ENCODE measurements at places on chromosomes 5 and 9.
A peak's percentile ranks its signal among the peaks of the same experiment; 100 is the strongest.

DNA sequence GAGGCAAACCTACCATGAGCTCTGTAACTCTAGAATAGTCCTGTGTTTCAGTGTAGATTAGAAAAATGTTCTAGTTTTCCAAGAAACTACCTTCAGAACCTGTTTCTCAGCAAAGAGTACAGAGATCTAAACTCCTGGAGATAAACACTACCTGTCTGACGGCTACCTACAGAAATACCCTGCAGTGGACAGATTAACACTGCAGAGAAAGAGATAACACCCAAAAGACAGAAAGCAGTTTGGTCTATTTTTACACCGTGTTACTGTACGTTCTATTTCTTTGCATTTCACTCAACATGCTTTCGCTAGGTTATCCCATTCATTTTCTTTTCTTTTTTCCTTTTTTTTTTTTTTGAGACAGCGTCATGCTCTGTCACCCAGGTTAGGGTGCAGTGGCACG, 11.6 kb downstream of the SCAI start:
- no peak for DNase-seq

DNA sequence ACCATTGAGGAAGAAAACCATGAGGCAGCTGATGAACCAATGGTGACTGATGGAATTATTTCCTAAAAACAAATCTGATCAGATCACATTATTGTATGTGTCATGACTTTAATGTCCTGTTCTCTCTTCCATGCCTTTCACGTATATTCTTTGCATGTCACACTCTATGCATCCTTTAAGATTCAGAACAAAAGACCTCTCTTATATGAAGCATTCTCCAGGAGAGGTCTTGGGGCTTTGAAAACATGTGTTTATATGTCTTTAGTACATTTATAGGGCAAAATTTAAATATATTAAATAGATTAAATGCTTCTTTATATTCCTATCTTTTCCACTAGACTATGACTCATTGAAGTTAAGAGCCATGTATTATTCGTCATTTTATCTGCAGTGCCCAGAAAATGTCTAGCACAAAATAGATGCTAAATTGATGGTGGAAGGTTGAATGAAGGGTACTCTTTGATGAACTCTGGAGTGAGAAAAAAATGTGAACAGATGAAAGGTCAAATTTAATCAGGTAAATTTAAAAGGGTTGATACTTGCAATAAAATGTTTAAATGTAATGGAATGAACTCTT, 196.3 kb downstream of the PSAT1 start:
- no peak for DNase-seq

- no peak for DNase-seq
Measured at GRCh38 chr5:76187386-76187785, 104.2 kb downstream of the SV2C start.

DNA sequence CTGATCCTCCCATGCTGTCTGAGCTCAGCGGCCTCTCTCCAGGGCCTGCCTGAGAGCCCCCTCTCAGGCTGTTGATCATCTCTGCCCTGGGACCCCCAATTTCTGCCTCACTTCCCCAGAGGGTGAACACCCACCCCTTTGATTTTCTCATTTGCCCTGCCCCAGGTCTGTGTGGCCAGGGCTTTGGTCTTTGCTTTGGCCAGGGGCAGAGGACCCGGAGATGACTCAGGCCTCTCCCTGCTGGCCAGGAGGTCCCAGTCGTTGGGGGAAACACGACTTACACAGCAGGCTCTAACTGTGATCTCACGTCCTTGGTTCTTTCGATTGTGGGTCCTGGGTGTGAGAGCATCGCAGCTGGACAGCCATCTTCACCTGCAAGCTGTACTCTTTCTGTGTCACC, 1.1 kb upstream of the ADAMTS2 start:
- DNase-seq: no peak

DNA sequence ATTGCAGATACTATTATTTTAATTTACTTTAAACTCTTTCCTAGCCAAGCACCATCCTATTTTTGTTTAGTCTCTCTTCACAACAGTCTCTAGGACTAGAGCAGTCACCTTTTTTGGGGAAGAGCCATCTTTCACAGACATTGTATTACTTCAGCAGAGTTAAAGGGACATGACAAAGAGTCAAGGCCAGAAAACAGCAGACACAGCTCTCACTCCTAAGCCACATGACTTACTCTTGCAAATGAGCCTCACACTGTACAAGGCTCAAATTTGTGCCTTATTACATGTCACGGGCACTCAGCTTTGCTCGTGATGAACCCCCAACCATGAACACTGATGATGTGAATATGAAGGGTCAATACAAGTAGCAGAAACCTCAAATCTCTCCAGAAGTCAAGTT, 104.3 kb downstream of the ZNF608 start:
- no peak for DNase-seq

DNA sequence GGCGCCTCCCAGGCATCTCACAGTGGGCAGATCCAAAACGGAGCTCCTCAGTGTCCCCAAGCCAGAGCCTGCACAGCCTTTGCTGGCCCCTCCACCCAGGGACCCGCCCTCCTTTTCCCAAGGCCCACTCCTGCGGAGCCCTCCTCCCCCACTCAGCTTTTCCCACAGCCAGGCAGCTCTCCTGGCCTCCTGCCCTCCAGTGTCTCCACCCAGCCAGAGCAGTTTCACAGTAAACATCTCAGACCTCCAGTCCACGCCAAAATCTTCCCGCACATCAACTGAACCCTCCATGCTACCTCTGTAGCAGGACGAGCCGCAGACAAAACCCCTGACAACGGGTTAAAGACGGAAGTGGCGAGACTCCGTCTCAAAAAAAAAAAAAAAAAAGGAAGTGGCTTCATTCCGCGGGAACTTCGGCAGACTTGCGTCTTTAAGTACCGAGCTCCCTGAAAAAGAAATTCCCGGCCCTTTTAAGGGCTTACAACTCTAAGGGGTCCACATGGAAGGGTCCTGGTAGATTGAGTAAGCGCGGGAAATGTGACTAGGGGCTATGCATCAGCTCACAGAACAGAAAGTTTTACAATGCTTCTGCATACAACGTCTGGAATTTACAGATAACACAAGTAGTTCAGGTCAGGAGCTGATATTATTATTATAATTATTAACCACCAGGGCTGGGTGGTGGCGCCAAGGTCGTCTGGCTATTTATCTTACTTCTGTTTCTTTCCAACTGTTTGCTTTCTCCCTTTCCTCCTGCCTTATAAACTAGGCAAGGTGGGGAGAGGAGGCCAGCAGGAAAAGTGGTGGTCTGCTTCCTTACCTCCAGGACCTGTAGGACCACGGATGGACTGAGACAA, 11.4 kb upstream of the GRIN1 start:
- DNase-seq: peak; percentile 60

- DNase-seq: no peak
Measured at GRCh38 chr9:90855208-90855902, 53.7 kb downstream of the SYK start.

DNA sequence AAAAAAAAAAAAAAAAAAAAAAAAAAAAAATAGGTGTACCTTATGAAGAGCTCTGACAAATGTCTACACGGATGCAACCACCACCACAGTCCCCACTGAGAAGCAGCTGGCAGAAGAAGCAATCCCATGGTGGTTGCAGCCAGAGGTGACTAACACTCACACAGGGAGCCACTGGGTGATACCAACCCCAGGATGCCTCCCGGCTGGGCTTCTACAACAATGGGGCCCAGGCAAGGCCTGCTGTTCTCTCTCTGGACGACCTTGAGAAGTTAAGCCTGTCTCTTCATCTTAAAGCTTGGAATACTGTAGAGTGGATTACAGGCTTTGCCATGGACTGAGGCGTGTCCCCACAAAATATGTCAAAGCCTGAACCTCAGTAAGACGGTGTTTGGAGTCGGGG, 104.1 kb downstream of the ROR2 start:
- no peak for DNase-seq

GRCh38 chr9:22379272-22379671, 67.4 kb upstream of the DMRTA1 start:
- no peak for DNase-seq

DNA sequence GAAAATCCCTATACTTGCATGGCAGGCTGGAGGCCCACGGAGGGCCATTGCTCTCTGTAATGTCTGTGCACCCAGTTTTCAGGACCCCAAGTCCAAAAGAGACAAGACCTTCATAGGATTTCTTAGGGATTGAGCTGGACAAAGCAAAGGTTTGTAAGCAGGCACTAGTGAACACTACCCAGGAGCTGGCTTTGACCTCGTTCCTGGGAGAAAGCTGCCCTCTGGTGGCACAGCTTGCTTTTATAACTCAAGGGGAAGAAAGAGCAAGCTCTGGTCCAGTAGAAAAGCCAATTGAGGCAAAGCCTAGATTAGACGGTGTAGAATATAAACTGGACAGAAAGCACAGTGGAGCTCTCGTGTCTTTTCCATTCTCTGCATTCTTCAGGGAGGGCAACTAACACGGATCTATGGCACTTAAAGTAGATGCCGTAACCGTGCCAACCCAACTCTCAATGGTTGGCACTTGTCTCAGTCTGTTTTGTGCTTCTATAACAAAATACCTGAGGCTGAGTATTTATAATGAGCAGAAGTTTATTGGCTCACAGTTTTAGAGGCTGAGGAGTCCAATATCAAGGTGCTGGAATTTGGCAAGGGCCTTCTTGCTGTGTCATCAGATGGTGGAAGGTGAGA, 7.9 kb downstream of the GABRP start:
- DNase-seq: no peak

DNA sequence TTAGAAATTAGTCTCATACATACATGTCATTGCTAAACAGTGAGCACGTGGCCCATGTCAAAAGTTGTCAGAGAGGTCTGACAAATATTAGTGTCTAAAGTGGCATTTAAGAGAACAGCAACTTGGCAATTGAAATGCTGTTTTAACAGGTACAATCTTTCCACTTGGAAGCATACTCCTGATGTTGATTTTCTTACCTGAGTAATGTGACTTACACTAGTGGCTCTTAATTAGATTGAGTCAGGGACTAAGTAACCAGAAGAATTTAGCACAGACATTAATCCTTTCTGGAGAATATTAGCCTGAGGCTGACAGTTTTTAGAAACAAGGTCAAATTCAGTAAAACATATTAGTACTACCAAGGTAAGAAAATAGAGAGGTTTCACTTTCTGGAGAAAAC, 357.0 kb upstream of the ZNF608 start:
- DNase-seq: no peak

- no peak for DNase-seq
Measured at GRCh38 chr9:133357656-133358055, 1.3 kb downstream of the SURF2 start.

DNA sequence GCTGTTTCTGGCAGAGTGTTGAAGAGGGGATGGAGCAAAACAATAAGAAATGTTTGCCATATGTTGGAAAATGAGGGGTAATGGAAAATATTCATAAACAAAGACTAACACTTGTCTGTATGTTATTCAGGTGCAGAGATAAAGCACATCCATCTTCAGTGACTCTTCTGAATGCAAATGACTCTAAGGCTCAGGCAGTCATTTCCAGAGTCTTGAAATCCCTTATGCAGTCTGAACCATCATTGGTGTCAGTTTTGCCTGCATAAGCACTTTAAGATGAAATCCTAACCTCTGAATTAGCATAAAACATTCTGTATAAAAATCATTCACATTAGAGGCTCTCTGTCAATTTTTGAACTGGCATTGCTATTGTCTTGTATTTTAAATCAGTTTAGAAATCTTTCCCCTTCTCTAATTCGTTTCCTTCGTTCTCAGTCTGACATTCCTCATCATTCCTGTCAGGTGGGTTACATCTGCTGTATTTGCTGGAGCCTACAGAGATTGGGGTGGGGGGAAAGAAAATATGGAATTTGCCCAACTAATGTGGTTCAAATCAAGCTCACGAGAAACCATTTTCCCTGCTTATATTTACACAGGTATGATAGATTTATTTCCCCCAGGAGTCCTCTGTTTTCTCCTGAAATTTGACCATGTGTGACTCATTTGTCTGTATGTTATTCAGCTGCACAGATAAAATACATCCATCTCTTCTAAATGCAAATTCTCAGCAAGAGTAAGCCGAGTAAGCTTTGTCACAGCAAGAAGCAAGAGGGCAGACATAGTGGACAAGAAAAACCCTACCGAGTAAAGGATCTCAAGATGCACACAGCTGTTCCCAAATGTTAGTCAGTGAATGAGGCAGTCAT, 31.6 kb downstream of the ENC1 start:
- DNase-seq: no peak

GRCh38 chr9:90515510-90515909, 127.1 kb downstream of the DIRAS2 start:
- no peak for DNase-seq

GRCh38 chr5:138467711-138468132, 2.4 kb downstream of the EGR1 start:
- no peak for DNase-seq

- DNase-seq: no peak
Measured at GRCh38 chr5:72372331-72372730, 52.2 kb downstream of the PTCD2 start.

GRCh38 chr5:43967165-43967564, 364.2 kb downstream of the NNT start:
- no peak for DNase-seq

DNA sequence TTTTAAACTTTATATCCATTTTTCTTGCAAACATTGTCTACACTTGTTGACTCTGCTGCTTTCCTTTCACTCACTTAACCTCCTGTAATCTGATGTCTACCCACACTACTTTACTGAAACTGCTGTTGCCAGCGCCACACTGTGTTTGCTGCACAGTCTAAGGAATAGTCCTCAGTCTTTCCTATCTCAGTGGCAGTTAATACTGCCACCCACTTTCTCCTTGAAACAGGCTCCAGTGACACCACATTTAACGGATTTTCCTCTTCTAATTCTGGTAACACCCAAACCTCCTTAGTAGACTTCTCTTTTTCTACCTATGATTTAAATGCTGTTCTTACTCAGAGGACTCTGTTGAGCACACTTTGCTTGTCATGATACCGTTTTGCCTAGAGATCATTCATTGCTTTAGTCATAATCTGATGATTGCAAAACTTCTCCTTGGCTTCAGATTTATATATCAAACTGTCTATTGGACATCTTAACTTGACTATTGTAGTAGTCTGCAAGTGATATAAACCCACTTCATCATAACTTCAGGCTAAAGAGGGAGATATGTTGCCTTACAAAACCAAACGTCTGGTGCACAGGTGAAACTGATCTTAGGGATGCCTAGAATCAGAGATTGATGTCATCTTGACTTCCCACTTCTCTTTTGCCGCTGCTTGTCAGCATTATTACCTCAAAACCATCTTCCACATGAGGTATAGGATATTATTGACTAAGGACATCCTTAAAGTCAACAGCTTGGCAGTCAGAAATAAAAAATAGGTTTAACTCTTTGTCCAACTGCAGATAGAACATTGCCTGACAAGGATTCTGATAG, 94.1 kb downstream of the CDC42SE2 start:
- DNase-seq: peak; percentile 47

GRCh38 chr5:142977363-142978051, 207.3 kb downstream of the ARHGAP26 start:
- DNase-seq: peak; percentile 69

GRCh38 chr5:104739503-104739902, 1176.9 kb upstream of the NUDT12 start:
- no peak for DNase-seq

- no peak for DNase-seq
Measured at GRCh38 chr5:138354387-138354786, 1.9 kb downstream of the KDM3B start.
